ENCODE measurements at places on chromosomes 1 and 21.

GRCh38 chr1:24659166-24659904, 16.2 kb downstream of the SRRM1 start:
- no peak for DNase-seq

DNA sequence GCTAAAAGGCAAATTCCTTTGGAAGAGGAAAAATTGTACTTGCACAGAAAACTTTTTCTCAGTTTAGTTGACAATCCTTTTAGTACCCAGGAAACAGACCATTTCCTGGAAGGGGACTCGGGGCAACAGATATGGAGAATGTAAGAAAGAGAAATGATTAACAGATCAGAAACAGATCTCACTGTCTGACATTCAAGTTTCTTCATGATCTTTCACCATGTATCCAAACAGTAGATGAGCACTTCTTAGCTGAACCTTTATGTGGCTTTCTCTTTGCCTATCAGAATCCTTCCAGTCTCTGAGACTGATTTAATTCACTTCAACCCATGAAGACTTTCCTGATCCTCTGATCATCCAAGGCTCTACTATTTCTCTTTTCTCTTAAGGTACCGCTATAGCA, 2.7 kb downstream of the TTLL7 start:
- DNase-seq: no peak

GRCh38 chr21:34227386-34227852, 136.4 kb upstream of the KCNE2 start:
- DNase-seq: no peak

DNA sequence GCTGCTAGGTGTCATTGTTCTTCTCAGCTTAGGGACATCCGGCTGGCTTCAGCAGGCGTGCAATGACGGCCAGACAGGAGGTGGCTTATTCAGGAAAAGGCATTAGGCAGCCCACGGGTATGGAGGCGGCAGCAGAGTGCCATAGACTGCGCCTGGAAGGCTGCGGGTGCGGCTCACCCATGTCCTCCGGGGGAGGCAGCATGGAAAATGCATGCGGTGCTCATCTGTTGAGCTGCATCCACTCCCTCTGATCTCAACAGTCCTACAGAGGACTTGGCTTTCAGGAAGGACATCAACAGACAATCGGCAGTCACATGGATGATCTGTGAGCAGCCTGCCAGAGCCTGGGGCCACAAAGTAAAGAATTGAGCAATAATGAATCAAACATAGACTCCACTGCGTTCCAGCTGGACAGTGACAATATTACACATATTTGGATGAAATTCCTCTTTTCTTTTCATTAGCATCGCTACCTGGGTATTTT, 42.9 kb downstream of the UMODL1 start:
- DNase-seq: no peak

DNA sequence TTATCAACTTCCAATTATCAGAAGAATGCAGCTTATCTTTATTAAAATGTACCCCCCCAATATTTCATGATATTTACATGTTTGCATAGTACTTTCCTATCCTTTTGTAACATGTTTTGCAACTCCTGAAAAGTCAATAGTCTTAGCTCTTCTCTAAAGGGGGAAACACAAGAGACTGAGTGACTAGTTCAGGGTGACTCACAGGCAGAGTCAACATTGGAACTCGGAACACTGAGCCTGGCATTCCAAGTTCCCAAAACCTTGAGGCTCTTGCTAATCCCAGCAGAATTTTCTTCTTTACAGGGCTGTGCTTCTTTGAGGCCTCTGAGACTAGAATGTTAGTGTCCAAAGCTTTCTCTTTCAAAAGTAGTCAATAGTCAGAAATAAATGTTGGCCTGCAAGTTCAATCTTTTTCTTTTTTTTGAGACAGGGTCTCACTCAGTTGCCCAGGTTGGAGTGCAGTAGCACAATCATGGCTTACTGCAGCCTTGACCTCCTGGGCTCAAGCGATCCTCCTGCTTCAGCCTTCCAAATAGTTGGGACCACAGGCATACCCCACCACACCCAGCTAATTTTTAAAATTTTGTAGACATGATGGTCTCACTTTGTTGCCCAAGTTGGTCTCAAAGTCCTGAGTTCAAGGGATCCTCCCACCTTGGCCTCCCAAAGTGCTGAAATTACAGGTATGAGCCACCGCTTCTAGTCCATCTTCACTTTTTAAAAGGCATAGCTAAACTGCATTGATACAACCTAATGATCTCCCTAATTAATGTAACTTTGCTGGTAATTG, 37.5 kb downstream of the ZNF281 start:
- DNase-seq: no peak

- DNase-seq: no peak
Observed at GRCh38 chr1:106910798-106911197, 145.7 kb upstream of the PRMT6 start.

DNA sequence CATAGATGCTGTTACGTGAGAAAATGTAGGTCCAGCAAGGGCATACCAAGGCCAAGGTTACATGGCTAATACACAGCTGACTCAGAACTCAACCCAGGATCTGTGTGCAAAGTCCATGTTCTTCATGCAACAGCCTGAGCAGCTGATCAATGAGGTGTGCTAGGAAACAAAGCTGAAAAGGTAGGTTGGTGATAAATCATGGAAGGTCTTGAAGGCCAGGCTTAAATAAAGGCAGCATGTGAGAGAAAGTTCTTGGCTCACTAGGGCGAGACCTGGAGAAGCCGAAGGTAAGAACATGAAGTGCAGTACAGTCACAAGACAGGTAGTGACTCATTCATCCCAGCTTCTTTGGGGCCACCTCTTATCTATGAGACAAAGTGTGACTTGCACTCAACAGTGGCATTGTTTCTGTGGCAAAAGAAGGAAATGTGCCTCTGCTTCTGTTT, 33.4 kb downstream of the TLR5 start:
- no peak for DNase-seq

- DNase-seq: no peak
Observed at GRCh38 chr1:74160046-74160445, 37.9 kb downstream of the LRRIQ3 start.

- DNase-seq: no peak
Observed at GRCh38 chr1:228837817-228838716, 102.8 kb downstream of the RHOU start.

- no peak for DNase-seq
Observed at GRCh38 chr1:119453021-119453420, 38.1 kb downstream of the HSD3B2 start.

- no peak for DNase-seq
Observed at GRCh38 chr21:36282568-36283230, 37.3 kb upstream of the MORC3 start.

GRCh38 chr1:209673631-209674417, 1.4 kb upstream of the G0S2 start:
- DNase-seq: no peak

DNA sequence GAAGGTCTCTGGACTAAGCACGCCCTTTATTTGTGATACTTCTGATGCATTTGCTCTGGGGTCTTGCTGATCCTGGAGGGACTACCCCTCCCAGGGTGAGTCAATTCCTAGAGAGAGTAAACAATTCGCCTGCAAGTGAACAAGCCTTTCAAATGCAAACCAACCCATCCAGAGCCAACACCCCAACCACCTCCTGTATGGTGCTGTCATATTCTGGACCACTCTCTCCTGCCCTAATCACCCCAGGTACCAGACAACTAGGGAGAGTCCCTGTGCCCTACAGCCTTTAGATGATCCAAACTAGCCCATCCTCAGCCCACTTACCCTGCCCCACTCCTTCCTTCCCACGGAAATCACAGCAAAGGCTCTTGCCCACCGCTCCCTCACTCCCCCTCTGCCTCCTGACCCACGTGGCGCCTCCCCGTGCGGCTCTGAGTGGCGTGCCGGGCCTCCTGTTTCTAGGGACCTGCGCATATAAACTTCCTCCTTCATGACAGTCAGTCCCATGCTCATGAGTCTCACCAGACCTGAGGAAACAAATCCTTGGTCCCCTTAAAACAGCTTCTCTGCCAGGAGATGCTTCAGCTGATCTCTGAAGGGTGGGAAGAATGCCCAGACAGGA, 37.2 kb downstream of the ACTA1 start:
- no peak for DNase-seq

DNA sequence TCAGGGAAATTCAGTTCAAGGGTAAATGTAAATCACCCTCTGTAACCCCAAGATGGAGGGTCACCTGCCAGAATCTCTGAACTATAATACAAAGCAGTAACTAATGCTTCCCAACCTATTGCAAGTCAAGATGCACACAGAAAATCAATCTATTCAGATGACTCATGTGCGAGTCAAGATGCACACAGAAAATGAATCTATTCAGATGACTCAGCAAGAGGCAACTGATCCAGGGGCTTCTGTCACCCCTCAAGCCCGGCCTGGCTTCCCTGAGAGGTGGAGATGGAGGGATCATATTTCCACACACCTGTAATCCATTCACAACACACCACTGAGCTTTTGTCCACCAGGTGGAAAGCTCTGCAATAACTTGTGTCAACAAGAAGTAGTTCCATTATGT, 17.4 kb upstream of the HIVEP3 start:
- DNase-seq: no peak

DNA sequence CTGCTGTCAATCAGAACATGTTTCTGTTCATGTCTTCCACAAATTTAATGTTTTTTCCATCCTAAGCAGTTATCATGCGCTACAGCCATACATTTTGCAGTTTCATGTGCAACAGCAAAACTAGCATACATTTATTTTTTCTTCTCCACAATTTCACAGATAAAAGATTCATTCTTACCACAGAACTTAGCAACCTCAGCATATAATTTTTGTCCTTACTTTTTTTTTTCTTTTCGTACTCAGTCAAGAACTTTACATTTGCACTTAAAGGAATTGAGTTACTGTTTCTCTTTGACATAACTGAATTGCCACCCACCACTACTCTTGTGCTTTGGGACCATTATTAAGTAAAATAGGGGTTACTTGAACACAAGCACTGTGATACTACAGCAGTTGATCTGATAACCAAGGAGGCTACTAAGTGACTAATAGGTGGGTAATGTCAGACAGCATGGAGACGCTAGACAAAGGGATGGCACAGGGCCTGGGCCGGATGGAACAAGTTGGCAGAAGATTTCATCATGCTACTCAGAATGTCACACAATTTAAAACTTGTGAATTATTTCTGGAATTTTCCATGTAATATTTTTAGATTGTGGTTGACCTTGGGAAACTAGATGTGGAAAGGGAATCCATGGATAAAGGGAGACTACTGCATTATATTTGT, 50.2 kb upstream of the LHX8 start:
- DNase-seq: no peak

DNA sequence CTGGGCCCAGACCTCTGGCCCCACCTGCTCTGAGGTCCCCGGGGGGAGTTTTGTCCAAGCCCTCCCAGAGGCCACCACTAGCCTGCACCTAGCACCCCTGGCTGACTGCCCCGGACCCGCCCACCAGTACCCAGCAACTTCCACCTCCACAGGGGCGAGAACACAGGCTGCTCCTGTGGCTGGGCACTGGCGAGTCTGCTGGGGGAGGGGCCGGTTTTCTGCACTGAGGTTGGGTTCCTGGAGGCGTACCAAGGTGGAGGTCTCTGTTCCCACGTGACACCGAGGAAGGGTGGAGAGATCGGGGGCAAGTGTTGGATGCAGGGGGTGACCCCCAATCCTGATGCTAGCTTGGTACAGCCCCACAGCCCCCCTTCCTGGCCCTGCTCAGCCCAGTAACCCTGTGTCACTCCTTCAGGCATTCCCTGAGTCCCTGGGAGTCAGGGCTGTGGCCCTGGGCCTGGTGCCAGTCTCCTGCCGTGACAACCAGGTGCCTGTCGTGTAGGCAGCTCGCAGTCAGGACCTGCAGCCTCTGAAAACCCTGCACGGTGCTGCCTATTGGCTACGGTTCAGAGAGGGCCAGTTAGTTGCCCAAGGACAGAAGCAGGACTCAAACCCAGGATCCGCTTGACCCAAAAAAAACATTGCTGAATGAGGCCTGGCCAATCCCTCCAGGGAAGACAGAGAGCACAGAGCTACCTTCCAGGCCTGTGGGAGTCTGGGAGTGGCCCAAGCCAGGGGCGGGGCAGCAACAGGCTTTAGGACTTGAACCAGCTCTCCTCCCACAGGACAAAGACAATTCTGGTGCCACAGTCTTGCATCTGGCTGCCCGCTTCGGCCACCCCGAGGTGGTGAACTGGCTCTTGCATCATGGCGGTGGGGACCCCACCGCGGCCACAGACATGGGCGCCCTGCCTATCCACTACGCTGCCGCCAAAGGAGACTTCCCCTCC, 3.1 kb downstream of the ESPN start:
- DNase-seq: no peak

DNA sequence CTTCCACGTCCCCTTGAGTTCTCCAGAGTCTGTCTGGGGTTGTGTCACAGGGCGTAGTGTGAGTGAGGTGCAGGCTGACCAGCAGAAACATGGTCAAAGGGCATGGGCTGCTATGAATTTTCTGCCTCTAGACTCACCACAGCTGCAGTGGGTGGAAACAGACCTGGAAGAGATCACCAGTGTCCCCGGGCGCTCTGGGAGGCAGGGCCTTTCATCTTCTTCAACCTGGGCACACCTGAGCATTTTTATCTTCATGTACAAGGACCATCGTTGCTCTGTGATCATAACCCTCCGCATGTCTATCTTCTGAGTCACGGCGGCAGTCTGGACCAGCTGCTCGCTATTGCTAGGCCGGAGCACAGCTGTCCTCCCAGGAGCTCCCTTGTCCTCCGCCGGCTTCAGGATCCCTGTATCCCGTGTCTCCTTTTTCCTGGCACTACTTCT, 29.6 kb downstream of the DEGS1 start:
- DNase-seq: no peak

GRCh38 chr1:165365341-165365740, 8.8 kb upstream of the LMX1A start:
- no peak for DNase-seq

DNA sequence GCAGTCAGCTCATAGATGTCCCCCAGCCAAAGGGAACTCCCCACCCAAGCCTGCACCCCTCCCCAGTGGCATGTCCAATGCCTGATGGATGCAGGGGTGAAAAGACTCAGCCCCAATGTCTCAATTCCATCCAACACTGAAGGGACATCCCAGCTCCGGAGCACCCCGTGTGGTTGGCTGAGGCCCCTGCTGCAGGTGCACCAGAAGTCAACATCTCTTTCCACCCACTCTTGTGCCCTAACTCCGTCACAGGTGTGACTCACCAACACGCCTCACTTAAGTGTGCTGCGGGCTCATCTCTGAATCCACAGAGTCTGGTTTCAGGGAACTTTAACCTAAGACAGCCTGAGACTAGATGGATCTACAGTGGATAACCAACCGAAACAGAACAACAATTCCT, 40.9 kb upstream of the ZBTB18 start:
- peak; percentile 9 for DNase-seq

GRCh38 chr1:209720326-209720725, 15.7 kb downstream of the HSD11B1 start:
- no peak for DNase-seq

DNA sequence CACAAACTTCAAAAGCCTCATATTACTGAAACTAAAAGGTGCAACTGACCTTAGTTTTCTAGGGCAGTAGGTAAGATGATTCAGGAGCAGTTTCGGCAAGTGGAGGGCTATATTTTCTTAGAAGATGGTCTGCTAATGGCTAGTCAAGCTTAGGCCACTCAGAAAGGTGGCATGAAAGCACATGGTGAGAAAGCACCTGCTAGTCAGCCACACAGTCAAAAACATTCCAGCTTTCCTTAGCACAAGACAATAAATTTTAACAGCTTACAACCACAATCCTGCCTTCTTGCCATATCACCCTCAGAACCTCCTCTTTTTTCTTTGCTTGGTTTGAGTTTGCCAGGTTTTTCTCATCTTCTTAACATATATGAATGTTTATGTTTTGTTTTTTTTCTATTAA, 81.1 kb upstream of the SLFNL1 start:
- no peak for DNase-seq

Data from stimulated activated CD4-positive, alpha-beta T cell treated with anti-CD3 and anti-CD28 coated beads, Interleukin-12 subunit alpha, Interleukin-12 subunit beta, amount 100 ng/mL, for 48 hours (primary cell).